ENCODE measurements at places on chromosomes 13 and 19. TPM values are rescaled to one million over a fixed set of nuclear protein-coding genes. Genes with fewer than 3 reads are reported as not detected.

The TPTE2 gene
- total RNA-seq: not detected

The ZNF229 gene
- total RNA-seq: 11.3 TPM

The FFAR1 gene
- total RNA-seq: 0.44 TPM

DNA sequence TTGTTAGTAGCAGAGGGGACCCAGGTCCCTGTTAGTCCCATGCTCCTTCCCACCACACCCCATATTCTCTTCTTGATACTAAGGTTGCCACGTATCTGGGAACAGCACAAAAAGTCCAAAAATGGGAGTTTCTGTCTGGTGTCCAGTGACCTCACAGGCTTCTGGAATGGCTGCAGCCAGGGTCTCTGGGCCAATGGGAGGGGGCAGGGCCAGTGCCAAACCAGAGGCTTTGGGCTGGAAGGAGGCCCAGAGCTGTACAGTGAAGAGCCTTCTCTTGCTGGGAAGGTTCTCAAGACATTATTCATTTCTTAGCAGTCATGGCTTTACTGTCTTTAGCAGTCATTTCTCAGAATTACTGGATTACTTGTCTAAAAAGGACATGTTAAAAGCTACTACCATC is 119.2 kb downstream of the FRY start:
- H3K27me3 ChIP-seq: no peaks in the 10 kb centered on the region
- no peak overlapping the region for H3K4me3 ChIP-seq
- H3K4me1 ChIP-seq: peaks cover 7% of the 10 kb centered on the region
- no peak for DNase-seq
- no peaks in the 10 kb centered on the region for H3K36me3 ChIP-seq
- H3K27ac ChIP-seq: no peak overlapping the region

- H3K27ac ChIP-seq: no peak overlapping the region
- H3K27me3 ChIP-seq: no peaks in the 10 kb centered on the region
- no peak overlapping the region for H3K4me3 ChIP-seq
- no peak for DNase-seq
- peaks cover 12% of the 10 kb centered on the region for H3K4me1 ChIP-seq
- no peaks in the 10 kb centered on the region for H3K36me3 ChIP-seq
Measured at GRCh38 chr13:27310946-27311345, 40.3 kb downstream of the RASL11A start.

DNA sequence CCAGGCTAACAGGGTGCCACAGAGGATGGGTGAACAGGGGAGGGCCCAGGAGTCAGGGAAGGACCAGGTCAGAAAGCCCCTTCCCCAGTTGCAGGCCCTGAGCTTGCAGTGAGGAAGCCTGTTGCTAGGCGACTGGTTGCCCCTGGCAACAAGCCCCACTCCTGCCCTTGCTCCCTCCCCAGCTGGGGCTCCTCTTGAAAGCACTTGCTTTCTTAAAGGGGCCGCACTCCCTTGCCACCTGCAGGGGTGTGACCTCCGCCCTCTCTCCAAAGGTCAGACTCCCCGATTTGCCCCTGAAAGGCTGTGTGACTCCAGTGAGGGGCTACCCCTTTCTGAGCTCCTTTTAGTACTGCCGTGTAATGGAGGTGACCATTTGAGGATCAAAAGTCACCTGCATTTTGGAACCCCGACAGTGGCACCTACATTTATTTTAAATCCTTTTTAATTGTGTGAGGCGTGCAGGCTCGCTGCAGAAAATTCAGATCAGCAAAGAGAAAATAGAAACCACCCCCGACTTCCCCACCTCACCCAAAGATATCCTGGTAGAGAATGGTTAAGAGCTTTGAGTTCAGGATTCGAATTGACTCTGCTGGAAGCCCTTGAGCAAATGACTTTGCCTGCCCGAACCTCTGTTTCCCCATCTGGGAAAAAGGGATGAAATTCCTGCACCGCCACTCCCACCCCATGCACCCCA is 4.8 kb downstream of the FCHO1 start:
- no peak for DNase-seq
- H3K36me3 ChIP-seq: no peaks in the 10 kb centered on the region
- H3K4me3 ChIP-seq: no peak overlapping the region
- H3K27ac ChIP-seq: no peak overlapping the region
- no peaks in the 10 kb centered on the region for H3K27me3 ChIP-seq

DNA sequence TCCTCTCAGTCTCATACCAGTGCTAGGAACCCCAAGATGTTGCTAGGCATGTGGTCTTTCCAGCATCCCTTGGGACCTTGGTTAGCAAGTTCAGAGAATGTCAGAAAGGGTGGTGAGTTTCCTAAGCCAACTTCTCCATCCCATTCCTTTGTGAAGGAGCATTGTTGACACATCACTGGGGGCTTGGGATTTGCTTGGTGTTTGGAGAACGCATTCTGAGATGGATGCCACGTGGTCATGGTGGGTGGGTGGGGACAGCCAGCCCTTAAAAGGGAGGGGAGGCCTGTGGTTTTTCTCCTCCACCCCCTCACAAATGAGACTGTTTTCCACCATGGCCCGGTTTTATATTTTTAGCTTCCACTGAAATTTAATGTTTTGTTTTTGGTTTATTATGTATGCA is 83.3 kb upstream of the ZNF536 start:
- no peak for DNase-seq
- no peaks in the 10 kb centered on the region for H3K4me1 ChIP-seq
- H3K27me3 ChIP-seq: peaks cover 32% of the 10 kb centered on the region
